ENCODE measurements at places on chromosomes 12 and 14. TPM values are rescaled to one million over a fixed set of nuclear protein-coding genes. Genes with fewer than 3 reads are reported as not detected.

The GALNT16 gene
- total RNA-seq: 1.2 TPM

The RERGL gene
- total RNA-seq: not detected

The GLS2 gene
- 2.2 TPM for total RNA-seq

The TAS2R9 gene
- total RNA-seq: not detected

The CCDC197 gene
- total RNA-seq: not detected

The FOXM1 gene
- 64.6 TPM for total RNA-seq

The KCNJ8 gene
- 0.42 TPM for total RNA-seq

The PARPBP gene
- 33.5 TPM for total RNA-seq

The PLEKHG3 gene
- 36.7 TPM for total RNA-seq

The CDKL1 gene
- 5.8 TPM for total RNA-seq
